ENCODE measurements at places on chromosomes 5 and 9.

- DNase-seq = no peak
These were observed 10.1 kb downstream of the IGFBPL1 start for GRCh38 chr9:38414040-38414723.

DNA sequence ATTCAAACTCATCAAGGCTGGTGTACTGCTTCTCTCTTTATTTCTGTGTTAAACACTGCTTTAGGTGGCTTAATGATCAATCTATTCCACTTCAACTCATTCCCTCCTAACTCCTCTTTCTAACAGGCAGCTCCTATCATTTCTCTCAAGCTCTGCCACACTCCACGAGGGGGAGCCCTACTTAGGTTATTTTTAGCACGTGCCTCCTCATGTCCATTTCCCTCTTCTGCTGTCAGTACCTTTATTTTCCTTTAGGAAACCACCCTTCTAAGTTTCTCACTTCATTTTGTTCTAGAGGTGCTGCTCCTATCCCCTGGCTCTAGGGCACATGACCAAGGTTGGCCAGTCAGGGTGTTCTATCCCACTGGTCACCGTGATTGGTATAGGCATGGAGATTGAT is 6.7 kb upstream of the BRINP1 start:
- DNase-seq = peak; percentile 10

DNA sequence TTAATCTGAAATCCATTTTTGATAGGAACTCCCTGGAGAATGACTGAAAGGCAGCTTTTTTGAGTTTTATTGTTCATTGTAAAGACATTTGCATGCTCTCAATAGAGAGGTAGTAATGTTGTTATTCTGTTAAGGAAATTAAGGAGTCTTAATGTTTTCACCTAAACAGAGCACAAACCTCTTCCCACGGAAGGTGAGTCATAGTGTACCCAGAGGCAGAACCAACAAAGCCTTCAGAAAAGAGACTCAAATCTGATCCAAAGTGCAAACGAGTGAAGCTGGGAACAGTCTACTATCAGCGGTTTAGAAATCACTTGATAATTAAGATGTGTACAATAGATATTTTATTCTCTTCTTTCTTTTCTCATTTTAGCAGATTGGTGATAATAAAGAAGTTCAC is 470.5 kb downstream of the PLK2 start:
- peak; percentile 19 for DNase-seq

DNA sequence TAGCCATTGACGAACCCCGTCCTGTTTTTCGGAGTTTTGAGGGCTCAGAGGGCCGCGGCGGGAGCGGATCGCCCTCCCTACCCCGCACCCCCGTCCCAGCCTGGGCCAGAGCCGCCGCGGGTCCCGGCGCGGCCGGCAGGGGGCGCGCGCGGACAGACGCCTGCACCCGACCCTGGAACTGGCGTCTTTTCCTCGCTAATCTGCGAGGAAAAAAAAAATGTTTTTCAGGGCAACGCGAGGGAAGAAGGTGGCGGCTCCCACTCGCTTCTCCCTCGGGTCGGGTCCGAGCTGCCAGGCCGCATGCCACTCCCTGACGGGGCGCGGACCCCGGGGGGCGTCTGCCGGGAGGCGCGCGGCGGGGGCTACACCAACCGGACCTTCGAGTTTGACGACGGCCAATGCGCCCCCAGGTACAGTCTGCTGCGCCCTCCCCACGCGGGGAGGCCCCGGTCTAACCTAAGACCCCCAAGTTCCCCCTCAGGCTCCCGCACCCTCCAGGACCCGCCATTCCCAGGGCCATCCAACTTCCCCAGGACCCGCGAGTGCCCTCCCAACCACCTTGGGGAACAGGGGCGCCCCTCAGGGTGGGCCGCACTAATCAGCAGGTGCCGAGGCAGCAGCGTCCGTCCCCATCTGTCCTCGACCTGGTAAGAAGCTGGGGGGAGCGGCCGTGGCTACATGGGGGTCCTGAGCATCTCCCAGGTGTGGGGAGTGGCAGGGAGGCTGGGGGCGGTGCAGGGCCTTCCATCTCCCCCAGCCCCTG is at the start of gene KCNT1:
TSS of gene KCNT1 (plus strand) at position 227 of the 763 bp plus-strand sequence. CDS start at position 301, 74 bp downstream.
- DNase-seq = peak; percentile 49
